ENCODE measurements at places on chromosomes 6 and 20.

- H3K36me3 ChIP-seq: peaks cover 7% of the 10 kb centered on the region
- DNase-seq: no peak
- H3K27me3 ChIP-seq: peaks cover 21% of the 10 kb centered on the region
- no peak overlapping the region for H3K27ac ChIP-seq
- H3K4me3 ChIP-seq: peak overlapping the region; percentile 93
Measured at GRCh38 chr20:41616228-41616627, 1.9 kb downstream of the CHD6 start.

DNA sequence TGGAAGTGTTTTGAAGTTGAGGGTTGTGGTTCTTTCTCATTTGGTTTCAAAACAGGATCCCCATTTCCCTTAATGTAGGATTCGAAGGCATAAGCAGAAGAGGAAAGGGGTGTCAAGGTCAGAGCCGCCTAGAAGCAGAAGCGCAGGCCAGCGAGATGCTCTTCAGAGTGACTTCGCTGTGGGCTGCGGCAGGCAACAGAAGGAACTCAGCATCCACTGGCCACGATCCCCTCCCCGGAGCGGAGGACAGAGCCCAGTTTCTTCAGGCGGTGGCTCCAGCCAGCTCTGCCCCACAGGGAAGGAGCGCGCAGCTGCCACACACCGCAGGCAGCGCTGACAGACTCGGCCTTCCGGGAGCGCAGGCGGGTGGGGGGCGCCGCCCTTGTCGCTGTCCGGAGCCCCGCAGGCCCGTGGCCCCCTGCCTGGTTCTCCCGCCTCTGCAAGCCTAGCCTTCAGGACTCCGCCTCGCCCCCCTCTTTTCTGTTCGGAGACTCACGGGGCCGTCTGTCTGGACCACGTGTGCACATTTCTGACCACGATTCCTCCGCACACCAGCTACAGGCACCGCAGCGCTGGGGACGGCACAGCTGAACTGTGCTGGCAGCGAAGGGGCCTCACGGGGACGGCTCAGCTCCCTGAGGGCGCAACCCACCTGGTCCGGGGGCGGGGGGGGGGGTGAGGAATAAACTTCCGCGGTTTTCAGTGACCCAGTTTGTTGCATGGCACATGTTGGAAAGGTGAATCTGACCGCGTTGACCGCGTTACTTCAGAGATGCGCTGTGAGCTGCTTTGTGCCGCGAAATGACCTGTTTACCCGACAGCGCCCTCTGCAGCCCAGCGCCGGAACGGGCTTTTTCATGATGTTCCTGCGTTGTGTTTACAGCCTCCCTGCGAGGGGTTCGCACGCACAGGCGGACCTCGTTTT is 26.1 kb downstream of the TTLL2 start:
- H3K4me3 ChIP-seq: peak overlapping the region; percentile 80
- no peak overlapping the region for H3K27ac ChIP-seq
- H3K4me1 ChIP-seq: peaks cover 37% of the 10 kb centered on the region
- peaks cover 10% of the 10 kb centered on the region for H3K36me3 ChIP-seq
- H3K27me3 ChIP-seq: peaks cover 55% of the 10 kb centered on the region

GRCh38 chr6:21754891-21755290 is 161.3 kb downstream of the SOX4 start:
- no peaks in the 10 kb centered on the region for H3K27me3 ChIP-seq
- no peak for DNase-seq
- no peak overlapping the region for H3K4me3 ChIP-seq
- H3K27ac ChIP-seq: peak overlapping the region; percentile 39
- H3K4me1 ChIP-seq: peaks cover 62% of the 10 kb centered on the region

GRCh38 chr6:23875006-23875405 is 251.0 kb upstream of the NRSN1 start:
- H3K4me1 ChIP-seq: no peaks in the 10 kb centered on the region
- no peak overlapping the region for H3K4me3 ChIP-seq
- DNase-seq: no peak
- H3K36me3 ChIP-seq: no peaks in the 10 kb centered on the region
- H3K27me3 ChIP-seq: peaks cover 3% of the 10 kb centered on the region

GRCh38 chr6:138275976-138276375 is 57.7 kb upstream of the PBOV1 start:
- no peak overlapping the region for H3K4me3 ChIP-seq
- no peak overlapping the region for H3K27ac ChIP-seq
- no peak for DNase-seq

DNA sequence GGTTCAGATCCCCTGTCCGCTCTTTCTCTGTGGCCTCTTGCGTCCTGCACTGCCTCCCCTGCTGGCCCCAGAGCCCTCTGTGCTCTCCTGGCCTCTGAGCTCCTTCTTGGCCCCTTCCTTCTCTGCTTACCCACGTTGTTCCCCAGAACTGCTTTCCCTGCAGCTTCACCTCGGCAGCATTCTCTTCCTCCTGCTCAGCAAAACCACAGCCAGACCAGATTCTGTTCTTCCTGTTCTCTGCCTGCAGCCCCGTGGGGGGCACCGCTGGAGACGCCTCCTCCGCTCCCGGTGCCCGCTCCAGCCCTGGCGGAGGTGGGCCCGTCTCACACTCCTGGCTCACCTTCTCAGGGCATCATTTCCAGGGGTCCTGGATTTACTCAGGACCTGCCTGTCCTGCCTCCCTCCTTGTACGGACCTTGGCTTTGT is 59.7 kb downstream of the TCP11 start:
- peaks cover 15% of the 10 kb centered on the region for H3K4me1 ChIP-seq
- H3K36me3 ChIP-seq: peaks cover 15% of the 10 kb centered on the region
- peak overlapping the region; percentile 88 for H3K27ac ChIP-seq
- DNase-seq: no peak

- H3K27me3 ChIP-seq: peaks cover 9% of the 10 kb centered on the region
- no peak for DNase-seq
- H3K36me3 ChIP-seq: no peaks in the 10 kb centered on the region
- H3K4me3 ChIP-seq: no peak overlapping the region
Measured at GRCh38 chr6:11366183-11366933, 133.9 kb upstream of the NEDD9 start.

DNA sequence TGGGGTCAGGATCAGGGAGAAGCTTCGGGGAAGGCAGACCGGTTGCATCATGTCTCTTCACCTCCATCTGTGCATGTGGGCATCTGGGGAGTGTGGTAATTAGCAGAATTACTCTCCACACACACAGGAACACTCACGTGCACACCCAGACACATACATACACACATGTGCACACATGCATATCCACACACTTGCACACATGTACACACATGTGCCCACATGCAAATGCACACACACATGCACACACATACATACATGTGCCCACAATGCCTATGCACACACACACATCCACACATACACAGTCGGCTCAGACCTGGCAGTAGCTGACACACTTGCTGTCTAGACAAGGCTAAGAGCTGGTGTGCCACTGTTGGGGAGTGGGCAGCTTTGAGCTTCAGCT is 212.3 kb upstream of the PMEPA1 start:
- H3K27me3 ChIP-seq: peaks cover 11% of the 10 kb centered on the region
- no peak for DNase-seq
- H3K36me3 ChIP-seq: no peaks in the 10 kb centered on the region
- no peak overlapping the region for H3K27ac ChIP-seq
- H3K4me1 ChIP-seq: peaks cover 19% of the 10 kb centered on the region

GRCh38 chr6:131387562-131388447 is 185.2 kb upstream of the ARG1 start:
- H3K27ac ChIP-seq: no peak overlapping the region
- H3K36me3 ChIP-seq: no peaks in the 10 kb centered on the region
- peaks cover 3% of the 10 kb centered on the region for H3K27me3 ChIP-seq

- peaks cover 75% of the 10 kb centered on the region for H3K36me3 ChIP-seq
- DNase-seq: no peak
- H3K4me3 ChIP-seq: no peak overlapping the region
Measured at GRCh38 chr6:111307275-111307858, 175.7 kb downstream of the REV3L start.

- no peak overlapping the region for H3K27ac ChIP-seq
- H3K36me3 ChIP-seq: peaks cover 4% of the 10 kb centered on the region
- DNase-seq: no peak
- H3K27me3 ChIP-seq: peaks cover 3% of the 10 kb centered on the region
- H3K4me3 ChIP-seq: no peak overlapping the region
- H3K4me1 ChIP-seq: peaks cover 65% of the 10 kb centered on the region
Measured at GRCh38 chr6:5150551-5151075, 65.5 kb downstream of the PPP1R3G start.
